ENCODE measurements at places on chromosomes 2 and 18. TPM values are rescaled to one million over a fixed set of nuclear protein-coding genes. Genes with fewer than 3 reads are reported as not detected.

DNA sequence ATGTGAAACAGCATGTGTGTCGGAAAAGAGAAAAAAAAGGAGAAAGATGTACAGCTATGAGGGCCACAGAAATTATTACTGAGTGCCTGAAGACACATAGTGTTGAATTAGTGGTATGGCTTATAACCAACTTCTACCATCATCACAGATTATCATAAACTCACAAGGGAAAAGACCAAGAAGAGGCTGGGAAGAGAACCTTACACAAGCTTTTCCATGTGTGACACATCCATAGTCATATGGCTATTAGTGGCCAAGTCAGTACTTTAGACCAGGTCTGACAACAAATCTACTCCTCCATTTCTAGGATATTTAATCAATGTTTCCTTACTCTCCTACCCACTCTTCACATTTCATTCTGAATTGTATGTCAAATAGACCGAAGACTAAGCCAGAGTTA lies 3.5 kb upstream of the GALNT5 start:
- H3K4me1 ChIP-seq: no peaks in the 10 kb centered on the region
- H3K27me3 ChIP-seq: no peaks in the 10 kb centered on the region
- no peak for DNase-seq
- H3K36me3 ChIP-seq: no peaks in the 10 kb centered on the region

GRCh38 chr2:21165350-21165749 lies 41.6 kb downstream of the TDRD15 start:
- H3K27ac ChIP-seq: no peak overlapping the region
- no peaks in the 10 kb centered on the region for H3K36me3 ChIP-seq
- no peak overlapping the region for H3K4me3 ChIP-seq
- no peaks in the 10 kb centered on the region for H3K4me1 ChIP-seq

DNA sequence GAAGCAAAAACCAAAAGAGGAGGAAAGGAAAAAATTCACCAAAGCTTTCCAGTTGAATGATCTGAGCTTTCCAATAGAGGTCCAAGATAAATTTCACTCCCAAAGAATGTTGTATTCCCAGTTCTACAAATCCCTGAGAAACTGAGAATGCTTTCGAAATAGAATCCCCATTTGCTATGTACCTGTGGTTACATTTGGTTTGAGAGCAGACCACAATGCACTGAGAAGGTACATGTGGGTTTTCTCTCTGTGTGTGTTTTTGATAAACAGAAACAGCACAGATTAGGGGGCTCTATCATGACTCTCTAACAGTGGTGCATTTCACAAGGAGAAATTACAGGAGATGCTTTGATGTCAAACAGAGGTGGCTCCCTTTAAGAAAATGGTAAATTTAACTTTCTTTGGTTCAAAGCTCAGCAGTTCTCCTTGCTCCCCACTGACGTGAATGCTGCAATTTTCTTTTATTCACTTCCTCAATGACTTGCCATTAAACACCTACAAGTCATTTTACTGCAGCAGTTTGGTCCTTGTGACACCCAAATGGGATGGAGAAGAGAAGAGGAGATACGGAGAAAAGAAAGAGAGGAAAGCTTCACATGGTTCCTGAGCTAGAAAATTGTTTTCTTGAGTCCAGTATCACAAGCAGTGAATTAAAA lies 108.7 kb downstream of the EPHA4 start:
- no peak for DNase-seq
- no peaks in the 10 kb centered on the region for H3K27me3 ChIP-seq
- no peak overlapping the region for H3K4me3 ChIP-seq
- no peak overlapping the region for H3K27ac ChIP-seq
- peaks cover 15% of the 10 kb centered on the region for H3K4me1 ChIP-seq

- DNase-seq: no peak
Observed at GRCh38 chr2:162328424-162329157, 10.1 kb upstream of the IFIH1 start.

DNA sequence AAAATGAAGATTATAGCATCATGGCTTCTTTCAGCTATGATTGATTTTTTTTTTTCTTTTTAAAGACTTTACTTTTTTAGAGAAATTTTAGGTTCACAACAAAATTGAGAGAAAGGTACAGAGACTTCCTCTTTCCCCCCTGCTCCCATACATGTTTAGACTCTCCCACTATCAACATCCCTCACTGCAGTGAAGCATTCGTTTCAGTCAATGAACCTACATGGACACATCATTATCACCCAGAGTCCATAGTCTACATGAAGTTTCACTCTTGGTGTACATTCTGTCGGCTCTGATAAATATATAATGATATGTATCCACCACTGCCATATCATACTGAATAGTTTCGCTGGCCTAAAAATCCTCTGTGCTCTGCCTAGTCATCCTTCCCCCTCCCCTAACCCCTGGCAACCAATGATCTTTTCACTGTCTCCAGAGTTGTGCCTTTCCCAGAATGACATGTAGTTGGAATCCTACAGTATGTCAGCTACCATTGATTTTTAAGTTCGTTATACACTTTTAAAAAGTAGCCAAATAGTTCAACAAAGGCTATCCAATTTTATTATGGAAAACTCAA lies 86.8 kb downstream of the GPD2 start:
- H3K27ac ChIP-seq: no peak overlapping the region
- H3K36me3 ChIP-seq: no peaks in the 10 kb centered on the region
- H3K4me3 ChIP-seq: no peak overlapping the region
- H3K27me3 ChIP-seq: no peaks in the 10 kb centered on the region

DNA sequence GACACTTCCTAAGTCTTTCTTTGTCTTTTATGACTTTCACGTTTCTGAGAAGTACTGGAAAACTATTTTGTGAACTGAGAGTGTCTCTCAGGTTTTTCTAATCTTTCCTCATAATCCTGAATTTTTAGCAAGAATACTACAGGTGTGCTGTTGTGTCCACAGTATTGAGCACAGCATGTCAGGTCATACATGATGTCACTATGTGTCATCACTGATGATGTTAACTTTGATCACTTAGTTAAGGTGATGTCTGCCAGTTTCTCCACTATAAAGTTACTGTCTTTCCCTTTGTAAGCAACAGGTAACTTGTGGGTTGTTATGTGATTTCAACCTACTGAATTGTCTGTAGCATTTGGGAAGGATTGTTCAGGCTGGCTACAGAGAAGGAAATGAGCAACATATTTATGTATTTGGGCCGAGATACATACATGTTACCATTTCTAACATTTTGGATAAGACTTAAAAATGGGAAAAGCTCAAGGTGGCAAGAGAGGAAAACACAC lies 11.1 kb downstream of the MATN3 start:
- no peak overlapping the region for H3K4me3 ChIP-seq
- no peaks in the 10 kb centered on the region for H3K36me3 ChIP-seq
- H3K27ac ChIP-seq: no peak overlapping the region
- no peak for DNase-seq

DNA sequence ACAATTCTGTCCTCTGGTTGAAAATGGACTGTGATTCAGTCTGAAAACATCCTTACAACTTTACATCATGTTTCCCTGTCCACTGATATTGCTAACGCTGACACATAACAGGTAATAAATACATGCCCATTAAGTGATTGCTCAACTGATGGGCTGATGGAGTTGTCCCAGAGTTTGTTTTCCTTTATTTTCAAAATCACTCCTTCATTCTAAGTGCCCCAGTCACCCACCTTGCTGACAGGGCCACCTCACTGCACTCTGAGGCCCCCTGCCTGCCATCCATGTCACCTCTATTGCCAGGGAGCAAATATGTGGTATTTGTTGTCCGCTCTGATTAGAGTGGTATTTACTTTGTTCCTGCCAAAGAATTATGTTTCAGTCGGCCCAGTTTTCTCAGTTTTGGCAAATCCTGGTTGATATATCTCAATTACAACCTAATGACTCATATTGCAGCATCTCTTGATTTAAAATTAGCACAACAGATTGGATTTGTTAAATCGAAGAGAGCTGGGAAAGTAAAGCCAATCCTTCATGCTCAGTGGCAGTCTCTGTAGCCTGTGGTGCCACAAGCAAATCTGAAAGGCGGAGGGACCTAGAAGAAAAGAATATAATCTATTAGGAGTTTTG lies 105.1 kb downstream of the RDH14 start:
- H3K36me3 ChIP-seq: no peaks in the 10 kb centered on the region
- no peak for DNase-seq
- no peaks in the 10 kb centered on the region for H3K4me1 ChIP-seq
- H3K27me3 ChIP-seq: no peaks in the 10 kb centered on the region

DNA sequence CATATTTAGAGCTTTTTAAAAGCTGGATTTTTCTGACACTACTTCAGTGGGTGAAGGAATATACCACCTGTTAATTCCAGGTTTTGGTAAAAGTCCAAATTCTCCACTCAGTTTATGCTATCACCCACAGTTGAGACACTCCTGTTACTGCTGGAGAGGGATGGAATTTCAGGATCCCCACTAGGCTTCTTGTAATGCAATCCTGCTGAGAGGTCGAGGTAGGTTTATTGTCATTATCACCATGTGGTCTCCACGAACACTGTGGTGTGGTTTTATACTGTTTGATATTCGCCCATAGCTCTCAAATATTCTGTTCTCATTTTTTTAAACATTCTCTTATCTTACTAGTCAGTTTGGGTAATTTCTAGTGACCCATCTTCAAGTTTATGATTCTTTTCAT lies 167.9 kb downstream of the CCDC102B start:
- no peaks in the 10 kb centered on the region for H3K36me3 ChIP-seq
- H3K4me3 ChIP-seq: no peak overlapping the region
- H3K27me3 ChIP-seq: no peaks in the 10 kb centered on the region

GRCh38 chr2:68767996-68768395 lies 33.4 kb downstream of the ARHGAP25 start:
- H3K36me3 ChIP-seq: no peaks in the 10 kb centered on the region
- DNase-seq: no peak
- no peaks in the 10 kb centered on the region for H3K27me3 ChIP-seq
- peak overlapping the region; percentile 82 for H3K27ac ChIP-seq

- no peak overlapping the region for H3K4me3 ChIP-seq
- H3K4me1 ChIP-seq: no peaks in the 10 kb centered on the region
- H3K27me3 ChIP-seq: no peaks in the 10 kb centered on the region
- DNase-seq: no peak
- no peaks in the 10 kb centered on the region for H3K36me3 ChIP-seq
- H3K27ac ChIP-seq: no peak overlapping the region
Observed at GRCh38 chr2:205803500-205803899, 121.2 kb downstream of the NRP2 start.

- H3K27me3 ChIP-seq: peaks cover 11% of the 10 kb centered on the region
- H3K4me1 ChIP-seq: peaks cover 18% of the 10 kb centered on the region
- DNase-seq: no peak
- no peak overlapping the region for H3K27ac ChIP-seq
- no peaks in the 10 kb centered on the region for H3K36me3 ChIP-seq
Observed at GRCh38 chr18:23690505-23691068, 1.3 kb downstream of the LAMA3 start.

DNA sequence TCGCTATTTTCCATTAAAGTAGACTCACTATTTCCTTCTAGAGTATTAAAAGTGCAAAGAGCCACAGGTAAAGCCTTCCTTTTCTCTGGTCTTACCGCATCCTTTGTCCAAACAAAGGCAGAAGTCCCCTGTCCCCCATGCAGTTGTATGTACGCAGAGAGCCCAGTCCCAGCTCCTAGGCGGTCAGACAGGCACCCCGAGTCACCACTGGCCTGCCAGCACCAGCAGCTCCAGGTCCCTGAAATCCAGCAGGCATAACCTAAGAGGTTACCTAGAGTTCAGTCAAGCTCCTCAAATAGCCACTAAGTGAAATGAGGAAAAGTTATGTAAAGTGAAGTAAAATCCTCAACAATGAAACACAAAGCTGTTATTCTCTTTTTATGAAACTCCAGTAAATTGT lies 60.4 kb upstream of the TWIST2 start:
- H3K4me3 ChIP-seq: no peak overlapping the region
- DNase-seq: no peak
- no peaks in the 10 kb centered on the region for H3K27me3 ChIP-seq
- no peaks in the 10 kb centered on the region for H3K36me3 ChIP-seq
- H3K27ac ChIP-seq: no peak overlapping the region

GRCh38 chr2:240911641-240912265 lies 5.6 kb downstream of the CROCC2 start:
- H3K27ac ChIP-seq: no peak overlapping the region
- no peaks in the 10 kb centered on the region for H3K4me1 ChIP-seq
- peaks cover 4% of the 10 kb centered on the region for H3K27me3 ChIP-seq

DNA sequence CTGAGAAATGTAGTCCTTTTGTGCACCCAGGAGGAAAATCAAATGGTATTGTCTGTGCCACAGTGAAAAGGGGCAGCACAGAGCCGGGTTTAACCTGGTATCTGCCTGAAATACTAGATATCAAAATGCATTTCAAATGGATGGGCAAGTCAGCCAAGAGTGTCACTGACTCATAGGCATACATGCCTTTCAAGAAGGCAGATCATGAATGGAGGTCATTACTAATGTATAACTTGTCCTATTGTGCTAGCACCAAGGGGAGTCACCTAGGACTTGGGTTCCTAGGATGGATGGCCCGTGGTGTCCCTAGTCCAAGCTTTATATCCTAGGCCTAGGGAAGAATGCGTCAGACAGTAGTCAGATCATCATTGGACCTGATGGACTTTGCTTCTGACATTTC lies 49.9 kb downstream of the TCF7L1 start:
- H3K36me3 ChIP-seq: no peaks in the 10 kb centered on the region
- H3K27me3 ChIP-seq: no peaks in the 10 kb centered on the region
- H3K4me3 ChIP-seq: no peak overlapping the region
- DNase-seq: no peak
- H3K27ac ChIP-seq: no peak overlapping the region

DNA sequence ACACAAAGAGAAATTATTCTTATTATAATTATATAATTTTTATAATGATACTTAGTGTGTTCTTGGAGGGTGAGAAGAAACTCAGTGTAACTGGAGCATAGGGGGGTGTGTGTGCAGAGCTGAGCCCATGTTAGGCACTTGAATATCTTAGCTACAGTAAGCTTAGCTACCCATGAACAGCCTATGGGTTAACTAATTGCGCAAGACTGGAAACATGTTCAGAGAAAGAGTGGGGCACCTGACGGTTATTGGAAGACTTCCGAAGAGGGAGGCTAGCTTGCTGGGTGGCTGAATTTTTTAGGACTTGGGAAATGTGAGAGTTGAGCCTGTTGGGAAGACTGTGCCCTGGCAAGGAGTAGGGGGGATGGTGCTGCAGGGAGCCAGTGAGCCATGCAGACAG lies 229.2 kb downstream of the SLC4A3 start:
- H3K4me3 ChIP-seq: no peak overlapping the region
- H3K27me3 ChIP-seq: no peaks in the 10 kb centered on the region
- no peak for DNase-seq
- no peak overlapping the region for H3K27ac ChIP-seq
- H3K36me3 ChIP-seq: no peaks in the 10 kb centered on the region

GRCh38 chr2:197191940-197192322 lies 118.6 kb downstream of the ANKRD44 start:
- no peak for DNase-seq
- peaks cover 5% of the 10 kb centered on the region for H3K36me3 ChIP-seq
- peak overlapping the region; percentile 4 for H3K4me3 ChIP-seq
- peaks cover 75% of the 10 kb centered on the region for H3K4me1 ChIP-seq
- no peaks in the 10 kb centered on the region for H3K27me3 ChIP-seq
- H3K27ac ChIP-seq: peak overlapping the region; percentile 65

GRCh38 chr2:113711851-113712250 lies 44.6 kb downstream of the SLC35F5 start:
- no peak overlapping the region for H3K4me3 ChIP-seq
- H3K27ac ChIP-seq: no peak overlapping the region
- H3K27me3 ChIP-seq: no peaks in the 10 kb centered on the region
- no peak for DNase-seq
- no peaks in the 10 kb centered on the region for H3K36me3 ChIP-seq
- no peaks in the 10 kb centered on the region for H3K4me1 ChIP-seq

Gene TMEM127
- total RNA-seq: 69.0 TPM

Gene LAMA3
- total RNA-seq: not detected

Gene SP9
- total RNA-seq: not detected

Gene KIF5C
- 6.8 TPM for total RNA-seq

All from naive thymus-derived CD4-positive, alpha-beta T cell (primary cell).